ENCODE measurements at places on chromosomes 16 and 17.
A peak's percentile ranks its signal among the peaks of the same experiment; 100 is the strongest.

- no peak for DNase-seq
Observed at GRCh38 chr16:64656471-64656870, 465.4 kb downstream of the CDH11 start.

DNA sequence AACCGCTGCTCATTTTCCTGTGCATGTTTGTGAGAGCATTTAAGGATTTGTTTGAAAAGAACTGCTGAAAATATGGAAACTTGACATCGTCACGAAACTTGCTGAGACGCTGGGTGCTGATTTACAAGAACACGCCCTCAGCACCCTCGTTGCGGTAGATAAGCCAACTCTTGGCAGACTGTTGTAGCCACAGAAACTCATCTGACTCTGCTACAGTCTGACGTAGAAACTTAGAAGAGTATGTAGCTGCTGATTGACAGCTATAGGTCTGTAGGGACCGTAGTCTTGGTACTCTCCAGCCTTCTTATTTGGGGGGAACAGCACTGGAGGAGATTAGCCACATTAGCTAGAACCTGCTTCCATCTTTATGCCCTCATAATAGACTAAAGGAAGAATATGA is 36.1 kb upstream of the MYH2 start:
- DNase-seq = no peak

- no peak for DNase-seq
Observed at GRCh38 chr16:80298676-80299075, 242.1 kb upstream of the DYNLRB2 start.

GRCh38 chr16:17313085-17313611 is 157.6 kb downstream of the XYLT1 start:
- no peak for DNase-seq

- DNase-seq = peak; percentile 25
Observed at GRCh38 chr16:88747588-88748301, 37.3 kb downstream of the PIEZO1 start.

- no peak for DNase-seq
Observed at GRCh38 chr17:81676906-81677305, 6.7 kb downstream of the ARL16 start.

DNA sequence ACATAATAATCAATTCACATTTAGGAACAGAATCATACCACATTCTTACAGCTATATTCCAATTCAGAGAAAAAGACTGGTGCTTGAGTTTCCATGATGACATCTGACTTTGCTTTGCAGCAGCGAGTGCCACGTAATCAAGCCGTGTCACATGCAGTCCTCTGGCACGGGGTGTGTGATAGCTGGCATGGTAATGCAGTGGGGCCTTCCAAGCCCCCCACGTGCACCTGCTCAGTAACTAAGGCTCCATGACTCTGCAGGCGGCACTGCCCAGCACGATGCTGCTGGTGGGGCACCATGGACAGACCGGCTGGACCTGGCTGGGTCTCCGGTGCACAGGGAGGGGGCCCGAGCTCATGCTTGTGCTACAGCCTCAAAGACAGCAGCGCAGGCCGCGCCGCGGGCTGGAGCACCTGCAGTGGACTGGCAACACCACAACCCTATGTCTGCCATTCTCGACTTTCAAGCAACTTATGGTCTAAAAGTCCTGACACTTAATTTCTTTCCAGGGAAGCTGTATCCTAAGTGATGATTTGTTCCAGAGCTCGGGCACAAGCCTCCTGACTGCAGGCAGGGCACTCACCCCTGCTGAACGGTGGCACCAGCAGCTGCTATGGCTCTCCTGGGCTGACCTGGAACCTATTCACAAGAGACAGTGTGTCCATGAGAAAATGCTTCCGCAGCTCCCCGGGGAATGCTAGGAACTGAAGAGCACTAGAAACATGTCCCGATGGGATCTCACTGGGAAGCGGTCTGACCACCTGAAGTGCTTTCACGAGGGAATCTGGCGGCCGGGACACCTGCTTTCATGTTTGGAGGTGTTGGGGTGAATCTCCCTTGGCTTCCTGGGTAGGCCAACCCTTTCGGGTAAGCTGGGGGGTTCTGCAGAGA is 99.5 kb upstream of the DNAH17 start:
- DNase-seq = no peak

DNA sequence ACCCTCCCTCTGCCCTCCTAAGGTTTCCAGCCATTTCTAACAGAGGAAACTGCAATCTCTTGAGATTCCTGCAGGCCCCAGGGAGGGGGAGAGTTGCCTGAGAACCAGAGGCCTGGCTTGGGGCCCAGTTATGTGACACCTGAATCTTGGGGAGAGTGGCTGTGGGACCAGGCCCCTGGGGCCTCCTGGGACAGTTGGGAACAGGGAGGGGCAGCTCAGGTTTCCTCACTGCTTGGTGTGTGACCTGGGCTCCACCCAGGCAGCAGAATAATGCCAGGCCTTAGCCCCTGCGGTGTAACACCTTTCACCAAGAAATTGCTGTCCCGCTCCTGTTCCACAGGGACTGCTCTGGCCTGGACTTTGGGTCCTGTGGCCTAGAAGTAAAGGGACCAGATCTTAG is 44.3 kb upstream of the CRHR1 start:
- DNase-seq = no peak

GRCh38 chr17:79053251-79053925 is 21.2 kb upstream of the ENGASE start:
- no peak for DNase-seq

GRCh38 chr16:11361701-11362451 is 16.6 kb downstream of the RMI2 start:
- DNase-seq = peak; percentile 80

DNA sequence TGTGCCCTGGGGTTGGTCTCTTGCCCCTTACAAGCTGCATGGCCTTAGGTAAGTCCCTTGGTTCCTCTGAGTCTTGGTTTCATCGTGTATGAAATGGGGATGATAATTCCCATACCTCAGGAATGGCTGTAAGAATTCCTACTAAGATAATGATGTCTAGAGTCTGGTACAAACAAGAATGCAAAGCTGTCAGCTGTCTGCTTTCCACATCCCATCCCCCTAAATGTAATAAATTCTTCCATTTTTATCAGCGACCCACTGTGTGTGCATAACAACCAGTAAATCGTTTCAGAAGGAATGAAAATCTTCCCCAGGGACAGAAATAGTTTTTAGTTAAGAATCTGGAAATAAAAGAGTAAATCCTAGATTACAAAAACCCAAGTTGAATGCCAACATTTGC is 95.4 kb downstream of the CPPED1 start:
- DNase-seq = no peak

GRCh38 chr17:83067071-83067717 is 12.2 kb upstream of the METRNL start:
- DNase-seq = no peak

DNA sequence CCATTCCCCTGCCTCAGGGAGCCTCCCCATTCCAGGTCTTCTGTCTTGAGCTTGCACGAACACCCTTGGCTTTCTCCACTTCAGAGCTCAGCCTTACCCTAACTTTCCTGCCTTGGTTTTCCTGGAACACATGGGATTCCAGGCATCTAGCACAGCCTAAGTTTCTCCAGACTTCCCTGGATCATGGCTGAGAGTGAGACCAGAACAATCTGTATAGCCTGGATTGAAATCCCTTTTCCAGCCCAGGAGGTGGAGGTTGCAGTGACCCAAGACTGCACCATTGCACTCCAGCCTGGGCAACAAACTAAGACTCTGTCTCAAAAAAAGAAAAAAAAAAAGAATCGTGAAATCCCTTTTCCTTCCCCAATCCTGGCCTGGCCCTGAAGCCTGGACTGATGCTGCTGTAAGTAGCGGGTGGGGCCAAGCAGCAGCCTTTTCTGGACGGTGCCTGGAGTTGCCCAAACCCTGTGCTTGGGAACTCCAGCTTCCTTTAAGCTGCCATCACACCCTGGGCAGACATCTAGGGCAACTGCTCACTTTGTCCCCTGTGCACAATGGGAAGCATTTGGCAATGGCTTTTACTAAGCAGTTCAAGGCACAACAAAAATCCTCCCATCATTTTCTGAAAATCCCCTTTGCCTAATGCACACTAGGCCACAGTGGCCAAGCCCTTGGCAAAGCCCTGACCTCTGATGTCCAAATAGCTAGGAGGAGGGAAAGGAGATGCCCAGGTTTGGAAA is 12.0 kb upstream of the SLC16A5 start:
- DNase-seq = no peak

- no peak for DNase-seq
Observed at GRCh38 chr16:83967091-83967490, 953 bp upstream of the NECAB2 start.

DNA sequence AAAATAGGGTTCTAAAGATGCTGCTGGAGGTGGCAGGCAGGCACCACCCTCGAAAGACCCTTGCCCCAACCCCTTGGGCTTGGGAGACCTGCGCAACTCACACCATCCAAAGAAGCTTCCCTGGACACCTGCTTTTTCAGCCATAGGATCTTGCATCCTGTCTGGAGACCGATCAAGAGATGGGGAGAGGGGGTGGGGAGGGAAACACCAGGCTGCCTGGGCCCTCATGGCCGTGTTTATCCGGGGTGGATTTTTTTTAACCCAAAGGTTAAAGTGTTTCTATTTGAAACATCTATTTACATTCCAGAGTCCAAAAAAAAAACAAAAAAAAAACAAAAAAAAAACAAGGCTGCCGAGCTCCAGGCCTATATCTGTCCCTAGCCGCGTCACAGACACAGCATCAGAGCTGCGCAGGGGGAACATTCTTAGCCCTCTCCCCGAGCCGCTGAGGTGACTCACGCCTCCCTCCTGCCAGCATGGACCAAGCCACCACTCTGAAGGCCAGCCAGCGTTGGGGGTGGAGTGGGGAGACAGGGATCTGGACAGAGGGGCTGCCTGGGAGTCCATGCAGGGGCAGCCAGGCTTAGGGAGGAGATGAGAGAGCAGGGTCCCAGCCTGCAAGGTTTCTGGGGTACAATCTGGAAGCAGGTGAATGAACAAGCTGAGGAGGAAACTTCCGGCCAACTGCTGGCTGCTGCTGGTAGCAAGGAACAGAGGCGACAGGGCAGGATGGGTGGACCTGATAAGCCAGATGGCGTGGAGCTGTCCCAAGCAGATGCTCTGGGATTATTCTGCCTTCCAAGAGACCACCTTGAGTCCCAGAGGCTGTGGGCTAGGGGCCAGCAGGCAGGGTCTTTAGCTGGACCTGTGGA is 14.8 kb downstream of the HDAC5 start:
- no peak for DNase-seq

DNA sequence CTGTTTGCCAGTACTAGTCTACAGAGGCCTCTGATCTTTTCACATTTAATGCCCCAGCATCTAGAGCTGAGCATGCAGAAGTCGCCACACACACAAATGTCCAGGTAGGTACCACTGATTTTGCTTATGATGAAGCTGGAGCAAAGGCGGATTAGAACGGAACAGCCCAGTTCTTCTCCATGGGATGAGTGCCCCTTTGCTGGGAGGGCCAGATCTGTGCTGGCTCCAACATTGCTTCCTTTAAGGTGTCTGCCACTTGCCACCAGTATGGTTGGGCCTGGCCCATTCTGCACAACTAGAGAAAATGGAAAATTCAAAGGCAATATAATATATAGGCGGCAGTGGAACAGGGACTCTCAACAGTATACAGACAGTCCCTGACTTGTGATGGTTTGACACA is 2.2 kb upstream of the MNT start:
- DNase-seq = no peak

- DNase-seq = no peak
Observed at GRCh38 chr17:57035971-57036481, 49.0 kb upstream of the AKAP1 start.

DNA sequence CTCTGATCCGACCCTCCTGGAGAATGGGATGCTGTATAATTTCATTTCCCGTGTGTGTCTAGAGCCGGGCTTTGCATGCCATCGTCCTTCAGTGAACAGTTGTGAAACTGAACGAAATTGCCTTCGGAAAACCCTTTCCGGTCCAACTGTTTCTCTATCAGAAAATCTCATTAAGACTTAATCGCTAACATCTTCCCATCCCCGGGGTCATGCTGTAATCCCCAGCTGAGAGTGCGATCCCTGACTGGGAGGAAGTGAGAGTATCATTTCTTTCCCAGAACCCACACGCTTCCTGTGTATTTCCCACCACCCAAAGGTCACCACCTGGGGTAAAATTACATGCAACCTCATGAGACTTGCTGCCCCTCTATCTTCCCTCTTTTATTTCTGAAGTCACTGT is 75.6 kb upstream of the RBFOX1 start:
- DNase-seq = no peak

GRCh38 chr17:21125862-21126261 is 902 bp upstream of the DHRS7B start:
- DNase-seq = peak; percentile 72

DNA sequence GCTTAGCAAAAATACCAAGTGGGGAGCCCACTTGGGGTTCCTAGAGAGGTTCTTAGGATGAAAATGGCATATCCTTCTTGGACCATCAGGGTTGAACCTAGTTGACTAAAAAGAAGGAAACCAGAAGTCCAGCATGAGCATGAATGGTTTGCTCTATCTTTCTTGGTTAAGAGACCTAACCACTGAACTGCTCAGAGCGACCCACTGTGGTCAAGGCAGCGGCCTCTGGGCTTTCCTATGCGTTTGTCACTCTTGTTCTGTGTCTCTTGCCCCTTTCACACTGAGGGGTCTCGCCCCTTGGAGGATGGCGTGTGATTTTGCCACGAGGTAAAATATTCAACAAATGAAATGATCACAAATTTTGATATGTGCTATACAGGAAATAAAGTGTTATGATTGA is 526 bp upstream of the BORCS6 start:
- no peak for DNase-seq

- DNase-seq = no peak
Observed at GRCh38 chr16:4010225-4011158, 105.8 kb downstream of the ADCY9 start.

GRCh38 chr16:79336437-79337229 is 263.9 kb downstream of the MAF start:
- no peak for DNase-seq

DNA sequence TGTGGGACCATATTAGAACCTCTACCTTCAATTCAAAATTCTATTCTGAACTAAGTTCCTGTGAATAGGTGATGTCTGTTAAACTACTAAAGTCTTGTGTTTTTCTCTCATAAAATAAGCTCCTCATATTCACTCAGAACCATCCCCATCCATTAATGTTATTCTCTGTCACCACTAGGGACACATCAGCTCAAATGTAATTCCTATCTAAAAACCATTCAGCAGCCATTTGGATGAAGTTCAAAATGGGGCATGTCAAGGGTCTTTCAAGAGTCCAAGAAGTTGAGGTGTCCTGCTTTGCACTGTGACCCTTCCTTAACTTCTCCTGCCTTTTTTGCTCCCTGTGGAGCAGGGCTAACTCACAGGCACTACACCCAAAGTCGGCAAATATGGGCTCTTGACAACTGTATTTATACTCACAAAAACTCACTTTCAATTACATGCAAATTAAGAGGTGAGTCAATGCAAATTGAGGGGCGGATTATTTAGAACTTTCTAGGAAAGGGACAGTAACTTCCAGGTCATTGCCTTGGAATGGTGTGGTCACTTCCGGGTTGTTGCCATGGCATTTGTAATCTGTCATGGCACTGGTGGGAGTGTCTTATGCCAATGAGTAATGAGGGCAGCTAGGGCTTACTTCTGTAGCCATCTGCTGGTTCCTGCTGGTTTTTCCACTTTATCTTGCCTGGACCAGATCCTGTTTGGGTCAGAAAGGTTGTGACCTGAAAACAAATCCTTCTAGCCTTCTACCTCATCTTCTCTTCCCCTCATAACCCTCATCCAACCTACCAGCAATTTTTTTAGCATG is 128.2 kb upstream of the COX10 start:
- DNase-seq = no peak

GRCh38 chr17:18187821-18188761 is 4.5 kb downstream of the ALKBH5 start:
- DNase-seq = no peak

- DNase-seq = no peak
Observed at GRCh38 chr16:49697631-49698452, 158.1 kb downstream of the ZNF423 start.

All from Jurkat, Clone E6-1 (cell line).